ENCODE measurements at places on chromosomes 1 and 21.
A peak's percentile ranks its signal among the peaks of the same experiment; 100 is the strongest.

DNA sequence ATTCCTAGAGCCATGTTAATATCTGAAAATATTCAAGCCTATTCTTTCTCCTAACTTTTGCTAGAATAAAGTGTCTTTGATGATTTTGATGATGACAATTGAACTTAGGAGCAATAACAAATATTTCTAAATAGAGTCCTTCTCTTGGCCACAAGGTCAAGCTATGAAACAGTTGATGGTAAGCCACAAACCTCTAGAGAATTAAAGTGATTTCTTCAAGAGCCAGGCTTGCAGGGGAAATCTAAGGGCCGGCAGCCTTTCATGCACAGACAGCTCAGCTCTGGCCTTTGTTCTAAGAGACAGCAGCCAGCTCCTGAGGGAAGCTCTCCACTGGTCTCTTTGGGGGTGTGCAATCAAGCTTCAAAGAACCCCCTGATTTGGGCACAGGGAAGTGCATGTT lies 59.0 kb downstream of the SUSD4 start:
- DNase-seq = no peak

DNA sequence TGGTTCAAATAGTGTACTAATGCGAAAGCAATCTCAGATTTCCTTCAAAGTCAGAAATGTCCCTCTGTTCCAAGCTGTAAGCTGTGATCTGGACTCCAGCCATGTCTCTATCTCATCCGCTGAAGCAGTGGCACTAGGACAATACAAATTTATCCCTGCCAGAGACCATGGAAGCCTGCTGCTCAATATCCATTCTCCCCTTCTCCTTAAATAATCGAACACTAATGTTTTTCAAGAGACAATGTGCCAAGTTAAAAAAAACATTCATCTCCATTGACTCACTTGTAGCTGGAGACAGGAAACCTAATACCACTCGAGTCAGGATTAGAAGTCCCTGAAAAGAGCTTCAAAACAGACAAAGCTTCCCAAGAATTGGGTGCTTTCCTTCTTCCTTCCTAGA lies 38.5 kb upstream of the PGBD5 start:
- DNase-seq = no peak

- DNase-seq = no peak
Observed at GRCh38 chr1:72060466-72061245, 221.7 kb downstream of the NEGR1 start.

GRCh38 chr1:42686418-42686817 lies 4.2 kb downstream of the YBX1 start:
- DNase-seq = no peak

DNA sequence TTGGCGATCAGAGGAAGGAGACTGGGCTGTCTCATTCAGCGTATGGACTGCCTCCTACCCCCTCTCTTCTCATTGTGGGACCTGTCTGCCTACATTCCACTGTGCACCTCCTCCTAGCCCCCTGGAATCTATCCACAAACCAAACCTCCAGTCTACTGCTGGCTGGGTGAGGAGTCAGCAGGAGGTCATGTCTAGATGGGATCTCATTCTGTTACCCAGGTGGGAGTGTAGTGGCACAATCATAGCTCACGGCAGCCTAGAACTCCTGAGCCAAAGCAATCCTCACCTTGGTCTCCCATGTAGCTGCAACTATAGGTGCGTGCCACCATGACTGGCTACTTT lies 18.0 kb upstream of the TTC22 start:
- DNase-seq = no peak

DNA sequence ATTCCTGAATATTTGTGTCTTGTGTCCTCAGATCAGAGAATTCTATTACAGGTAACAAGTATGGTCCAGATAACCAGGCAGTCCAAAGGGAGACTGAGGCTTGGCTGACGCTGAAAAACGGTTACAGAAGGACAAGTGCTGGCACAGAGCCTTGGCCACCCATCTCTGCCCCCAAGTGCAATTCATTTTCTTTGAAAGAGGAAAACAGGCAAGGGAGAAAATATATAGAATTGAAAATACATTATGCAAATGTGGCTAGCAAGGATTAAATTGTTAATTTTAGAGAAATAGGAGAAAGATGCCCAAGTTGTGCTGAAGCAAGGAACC lies 1.2 kb downstream of the SORT1 start:
- no peak for DNase-seq

DNA sequence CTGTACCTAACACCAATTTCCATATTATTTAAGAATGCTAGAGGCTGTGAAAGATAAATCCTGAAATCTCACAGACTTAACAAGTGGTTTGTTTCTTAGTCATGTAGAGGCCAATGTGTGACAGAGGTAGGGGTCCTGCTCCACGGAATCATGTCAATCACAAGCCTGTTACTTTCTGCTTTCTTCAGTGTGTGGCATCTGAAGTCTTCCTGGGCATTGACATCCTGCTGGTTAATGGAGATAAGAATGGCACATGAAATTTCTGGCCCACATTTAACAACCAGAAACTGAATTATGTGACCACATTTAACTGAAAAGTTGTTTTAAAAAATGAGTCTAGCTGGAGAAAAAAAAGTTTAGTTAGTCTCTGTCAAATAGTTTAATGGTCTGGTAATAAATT lies 68.3 kb upstream of the PLA2G4A start:
- DNase-seq = no peak

GRCh38 chr1:21630571-21631343 lies 38.4 kb downstream of the RAP1GAP start:
- DNase-seq = no peak

GRCh38 chr1:27192039-27192529 lies 37.2 kb upstream of the SLC9A1 start:
- no peak for DNase-seq

GRCh38 chr1:228089519-228090380 lies 7.2 kb downstream of the ARF1 start:
- DNase-seq = no peak

DNA sequence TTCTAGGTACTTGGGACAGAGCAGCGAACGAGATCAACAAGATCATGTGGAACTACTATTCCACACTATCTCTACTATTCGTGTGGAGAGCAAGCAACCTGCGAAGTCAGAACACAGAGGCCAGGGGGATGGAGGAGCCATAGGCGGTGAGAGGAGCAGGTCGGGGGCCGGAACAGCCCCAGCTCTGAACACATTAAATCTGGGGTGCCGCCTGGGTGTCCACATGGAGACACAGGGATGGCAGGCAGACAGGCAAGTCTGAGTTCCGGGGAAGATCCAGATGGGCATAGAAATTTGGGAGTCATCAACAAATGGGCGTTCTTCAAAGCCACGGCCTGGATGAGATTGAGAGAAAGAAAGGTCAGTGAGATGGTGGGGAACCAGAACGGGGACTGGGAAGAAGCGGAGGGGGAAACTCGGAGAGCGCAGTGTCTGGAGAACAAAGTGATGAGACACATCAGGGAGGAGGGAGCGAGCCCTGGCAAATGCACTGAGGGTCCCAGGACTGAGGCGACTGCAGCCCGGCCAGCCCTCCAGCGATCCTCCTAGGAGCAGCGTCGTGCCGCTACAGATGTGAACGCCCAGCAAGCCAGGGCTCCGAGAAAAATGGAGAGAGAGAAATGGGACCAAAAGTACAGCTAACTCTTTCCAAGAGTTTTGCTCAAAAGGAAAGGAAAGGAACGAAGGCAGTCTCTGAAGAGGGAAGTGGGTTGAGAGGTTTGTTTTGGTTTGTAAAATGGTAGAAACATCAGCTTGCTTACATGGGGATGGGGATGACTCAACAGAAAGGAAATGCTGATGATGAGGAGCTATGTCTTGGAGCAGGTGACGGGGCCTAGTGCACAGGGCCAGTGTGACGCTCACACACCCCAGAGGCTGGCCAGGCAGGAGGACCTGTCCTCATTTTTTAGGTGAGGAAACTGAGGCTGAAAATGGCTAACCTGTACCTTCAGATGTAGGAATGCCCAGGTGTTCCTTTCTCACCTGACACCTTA lies 84.5 kb downstream of the GLIS1 start:
- DNase-seq = no peak

- peak; percentile 53 for DNase-seq
Observed at GRCh38 chr1:213984387-213985208, 3.2 kb upstream of the PROX1 start.

- peak; percentile 83 for DNase-seq
Observed at GRCh38 chr1:203271962-203272632, 33.2 kb upstream of the BTG2 start.

- peak; percentile 26 for DNase-seq
Observed at GRCh38 chr1:60234776-60235175, 161.2 kb upstream of the C1orf87 start.

GRCh38 chr1:14811573-14811972 lies 213.1 kb downstream of the KAZN start:
- no peak for DNase-seq

- DNase-seq = no peak
Observed at GRCh38 chr1:199660071-199660470, 367.4 kb upstream of the NR5A2 start.

- DNase-seq = no peak
Observed at GRCh38 chr1:193211539-193211938, 25.1 kb upstream of the B3GALT2 start.

- no peak for DNase-seq
Observed at GRCh38 chr1:84525779-84526178, 19.4 kb upstream of the GNG5 start.

- DNase-seq = no peak
Observed at GRCh38 chr1:10975567-10976326, 36.7 kb upstream of the TARDBP start.

DNA sequence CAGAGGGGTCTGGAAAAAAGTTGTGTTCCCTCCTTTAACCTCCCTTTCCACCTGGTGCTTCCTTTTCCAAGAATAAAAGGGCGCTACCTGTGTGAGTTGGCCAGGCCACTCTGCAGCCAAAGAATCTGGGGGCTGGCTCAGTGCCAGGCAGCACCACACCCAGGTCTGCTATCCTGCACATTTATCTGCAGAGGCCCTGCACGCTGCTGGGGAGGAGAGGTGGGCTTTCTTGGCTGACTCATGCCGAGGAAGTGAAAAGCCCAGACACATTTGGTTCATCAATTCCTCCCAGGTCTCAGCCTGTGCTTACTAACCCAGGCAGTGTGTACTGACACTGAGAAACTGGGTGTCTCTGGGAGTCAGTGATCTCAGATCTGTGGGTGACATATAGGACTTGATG lies 79.8 kb upstream of the F3 start:
- DNase-seq = no peak

DNA sequence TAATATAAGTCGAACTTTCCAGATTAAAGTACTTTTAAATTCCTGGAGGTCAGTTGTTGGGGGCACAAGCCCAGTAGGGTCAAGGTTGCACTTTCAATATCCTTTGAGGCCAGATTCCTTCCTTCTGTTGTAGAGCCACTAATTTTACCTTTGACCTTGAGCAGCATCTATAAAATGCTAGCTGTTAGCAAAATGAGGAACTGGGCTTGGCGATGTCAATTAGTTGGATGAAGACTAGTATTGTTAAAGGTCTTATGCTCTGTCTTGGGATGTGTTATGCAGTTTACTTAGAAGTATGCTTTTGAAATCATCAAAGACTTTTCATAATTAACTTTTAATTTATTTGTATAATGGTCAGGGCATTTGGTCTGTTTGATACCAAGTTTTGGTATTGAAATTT lies 425.9 kb upstream of the PROX1 start:
- DNase-seq = no peak

GRCh38 chr1:39691383-39692151 lies at the start of gene HPCAL4:
TSS of gene HPCAL4 (minus strand) at chr1:39691433. CDS start at chr1:39684603, 6,830 bp downstream.
- peak; percentile 100 for DNase-seq

- DNase-seq = no peak
Observed at GRCh38 chr1:210822932-210823331, 311.0 kb downstream of the KCNH1 start.

DNA sequence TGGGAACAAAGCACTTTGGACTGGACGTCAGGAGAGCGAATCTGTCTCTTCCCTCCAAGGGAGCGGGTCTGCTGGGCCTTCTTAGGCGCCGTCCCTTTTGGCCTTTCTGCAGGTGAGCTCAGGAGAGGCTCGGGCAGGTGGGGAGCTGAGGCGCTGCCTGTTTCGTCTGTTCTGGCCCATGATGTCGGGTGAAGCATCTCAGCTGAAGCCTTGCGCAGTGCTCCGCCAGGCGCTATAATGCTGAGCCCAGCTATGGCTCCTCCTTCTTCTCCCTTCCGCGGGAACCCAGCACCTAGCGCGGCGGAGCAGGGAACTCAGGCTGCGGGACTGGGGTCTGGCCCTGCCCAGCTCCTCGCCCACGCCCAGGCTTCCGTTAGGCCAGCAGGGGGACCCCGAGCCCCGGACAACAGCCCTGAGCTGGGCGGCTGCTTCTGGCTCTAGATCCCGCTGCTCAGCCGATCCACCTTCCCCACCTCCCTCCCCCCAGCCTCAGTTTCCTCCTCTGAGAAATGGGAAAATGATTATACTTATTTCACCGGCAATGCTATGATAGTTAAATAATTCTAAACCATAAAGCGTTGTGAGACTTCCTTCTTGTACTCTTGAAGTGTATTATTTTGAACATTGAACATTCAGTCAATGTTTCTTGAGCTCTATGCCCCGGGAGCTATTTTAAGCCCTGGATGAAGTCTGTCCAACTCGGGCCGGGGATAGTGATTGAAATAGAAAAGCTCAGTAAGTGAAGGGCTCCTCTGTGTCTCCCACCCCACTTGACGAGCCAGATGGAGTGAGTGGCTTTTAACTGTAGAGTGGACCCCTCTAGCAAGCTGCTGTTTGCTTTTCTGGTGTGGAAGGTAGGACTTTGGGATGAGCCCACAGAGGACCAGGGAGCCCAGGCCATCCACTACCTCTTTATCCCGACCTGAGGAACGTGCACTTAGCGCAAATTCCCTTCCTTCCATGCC lies 9.6 kb upstream of the ADORA1 start:
- DNase-seq = peak; percentile 20

- no peak for DNase-seq
Observed at GRCh38 chr1:24189528-24189927, 2.4 kb upstream of the IFNLR1 start.

- no peak for DNase-seq
Observed at GRCh38 chr1:67169496-67169895, 3.2 kb downstream of the IL23R start.

- no peak for DNase-seq
Observed at GRCh38 chr1:221800831-221801230, 58.9 kb upstream of the DUSP10 start.

DNA sequence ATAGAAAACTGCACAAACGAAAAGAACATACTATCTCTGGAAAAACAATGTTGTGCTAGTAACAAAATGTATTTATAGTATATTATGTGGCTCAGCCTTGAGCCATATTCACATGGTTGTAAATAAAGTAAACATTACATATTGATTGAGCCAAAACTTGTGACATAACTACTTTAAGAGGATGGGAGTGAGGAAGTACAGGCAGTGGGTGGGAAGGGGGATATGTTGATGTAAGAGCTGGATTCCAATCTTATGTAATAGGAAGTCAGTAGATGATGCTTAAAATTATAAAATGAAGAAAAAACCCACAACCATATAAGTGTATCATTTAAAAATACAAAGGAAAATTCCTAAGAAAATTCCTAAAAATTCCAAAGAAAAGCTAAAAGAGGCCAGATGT lies 42.7 kb downstream of the RHOU start:
- no peak for DNase-seq

- DNase-seq = no peak
Observed at GRCh38 chr1:246629030-246629429, 62.8 kb downstream of the CNST start.

GRCh38 chr1:36752891-36753361 lies 270.2 kb upstream of the CSF3R start:
- DNase-seq = no peak

- DNase-seq = peak; percentile 15
Observed at GRCh38 chr1:209095627-209096595, 487.6 kb upstream of the CAMK1G start.
